HCT116 (cell line): ENCODE measurements at places on chromosomes 2 and 18.

- no peak for DNase-seq
- H3K4me3 ChIP-seq: no peak overlapping the region
- no peak overlapping the region for H3K27ac ChIP-seq
- H3K27me3 ChIP-seq: no peaks in the 10 kb centered on the region
- H3K36me3 ChIP-seq: no peaks in the 10 kb centered on the region
Observed at GRCh38 chr18:73110307-73110706, 242.5 kb upstream of the NETO1 start.

DNA sequence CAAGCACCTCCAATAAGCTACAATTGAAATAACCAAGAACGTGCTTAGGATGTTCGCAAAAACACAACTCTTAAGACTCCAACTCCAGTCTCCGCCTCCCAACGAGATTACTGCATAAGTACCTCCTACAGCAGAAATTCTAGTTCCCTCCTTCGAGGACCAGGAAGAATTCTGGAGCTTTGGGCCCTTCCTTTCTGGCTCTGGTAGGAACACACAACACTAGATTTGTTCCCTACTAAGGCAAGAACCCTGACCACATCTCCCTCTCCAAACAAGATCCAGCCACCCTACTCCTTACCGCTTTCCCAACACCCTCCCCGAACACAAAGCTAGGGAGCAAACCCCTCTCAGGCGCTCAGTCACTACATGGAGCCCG is 721 bp downstream of the ADAM17 start:
- H3K4me1 ChIP-seq: peaks cover 36% of the 10 kb centered on the region
- H3K27me3 ChIP-seq: no peaks in the 10 kb centered on the region
- no peaks in the 10 kb centered on the region for H3K36me3 ChIP-seq
- peak overlapping the region; percentile 91 for H3K4me3 ChIP-seq

DNA sequence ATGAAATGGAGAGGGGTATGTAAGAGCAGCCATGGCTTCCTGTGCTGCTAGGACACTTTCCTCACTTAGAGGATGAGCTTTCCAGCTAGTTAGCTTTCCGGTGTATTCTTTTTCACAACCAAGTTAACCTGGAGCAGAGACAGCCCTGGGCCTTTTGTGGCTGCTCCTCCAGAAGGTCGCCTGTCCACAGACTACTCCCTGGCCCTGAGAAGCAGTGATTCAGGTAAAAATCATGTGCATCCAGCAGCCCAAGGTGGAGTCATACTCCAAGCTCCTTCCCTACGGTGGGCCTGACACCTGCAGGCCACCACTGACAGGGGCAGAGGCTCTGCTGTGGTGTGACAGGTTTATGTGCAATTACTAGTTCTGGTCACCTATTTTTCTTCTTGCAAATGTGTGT is 187.2 kb downstream of the ANKRD30B start:
- H3K27ac ChIP-seq: no peak overlapping the region
- H3K36me3 ChIP-seq: no peaks in the 10 kb centered on the region
- DNase-seq: no peak
- no peak overlapping the region for H3K4me3 ChIP-seq
- no peaks in the 10 kb centered on the region for H3K4me1 ChIP-seq

- no peak overlapping the region for H3K27ac ChIP-seq
- no peak for DNase-seq
- no peaks in the 10 kb centered on the region for H3K36me3 ChIP-seq
- H3K4me3 ChIP-seq: no peak overlapping the region
- no peaks in the 10 kb centered on the region for H3K4me1 ChIP-seq
Observed at GRCh38 chr2:154704991-154705390, 6.5 kb downstream of the KCNJ3 start.

DNA sequence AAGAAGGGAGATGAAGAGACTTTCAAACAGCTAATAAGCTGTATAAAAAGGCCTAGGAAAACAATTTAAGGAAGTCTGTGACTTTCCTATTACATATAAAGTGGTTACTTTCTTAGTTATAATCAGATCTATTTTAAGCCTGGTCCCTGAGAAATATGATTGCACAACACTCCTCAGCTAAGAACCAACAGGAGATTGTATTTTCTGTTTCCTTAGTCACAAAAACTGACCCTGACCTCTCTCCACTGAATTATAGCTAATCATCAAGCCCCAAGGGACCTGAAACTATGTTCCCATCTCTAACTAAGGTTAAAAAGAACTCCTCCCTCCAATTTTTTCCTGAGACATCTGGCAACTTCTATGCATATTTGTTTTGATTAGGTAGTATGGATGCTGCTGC is 106.9 kb downstream of the ROCK1 start:
- no peak overlapping the region for H3K27ac ChIP-seq
- H3K4me3 ChIP-seq: no peak overlapping the region
- H3K36me3 ChIP-seq: peaks cover 12% of the 10 kb centered on the region
- no peaks in the 10 kb centered on the region for H3K27me3 ChIP-seq

GRCh38 chr2:32863326-32863725 is 83.4 kb upstream of the LTBP1 start:
- no peak for DNase-seq
- no peaks in the 10 kb centered on the region for H3K27me3 ChIP-seq
- H3K36me3 ChIP-seq: no peaks in the 10 kb centered on the region
- H3K4me3 ChIP-seq: no peak overlapping the region
- no peaks in the 10 kb centered on the region for H3K4me1 ChIP-seq

GRCh38 chr2:529424-529823 is 147.8 kb downstream of the TMEM18 start:
- peak; percentile 74 for DNase-seq
- H3K27me3 ChIP-seq: no peaks in the 10 kb centered on the region
- H3K36me3 ChIP-seq: no peaks in the 10 kb centered on the region
- H3K27ac ChIP-seq: no peak overlapping the region
